NCI-H1930 (cell line): ENCODE measurements at places on chromosomes 6 and 20.

DNA sequence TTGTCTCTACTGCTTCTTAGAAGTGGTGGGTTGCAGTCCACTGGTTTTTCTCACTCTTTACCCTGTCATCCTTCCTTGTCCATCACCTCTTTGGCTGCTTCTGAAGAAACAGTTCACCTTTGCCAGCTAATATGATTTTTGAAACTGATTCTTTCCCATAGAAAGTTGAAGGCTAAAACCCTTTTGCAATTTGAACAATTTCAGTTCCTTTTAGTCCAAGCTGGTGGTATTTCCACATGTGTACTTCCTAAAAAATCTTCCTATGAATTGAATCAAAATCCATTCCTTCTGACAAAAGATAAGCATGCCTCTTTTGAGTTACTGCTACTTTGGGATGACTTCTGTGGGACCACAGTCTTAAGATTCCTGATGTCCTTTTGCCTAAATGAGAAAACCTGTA, 210.0 kb upstream of the MAN1A1 start:
- DNase-seq, result no peak

DNA sequence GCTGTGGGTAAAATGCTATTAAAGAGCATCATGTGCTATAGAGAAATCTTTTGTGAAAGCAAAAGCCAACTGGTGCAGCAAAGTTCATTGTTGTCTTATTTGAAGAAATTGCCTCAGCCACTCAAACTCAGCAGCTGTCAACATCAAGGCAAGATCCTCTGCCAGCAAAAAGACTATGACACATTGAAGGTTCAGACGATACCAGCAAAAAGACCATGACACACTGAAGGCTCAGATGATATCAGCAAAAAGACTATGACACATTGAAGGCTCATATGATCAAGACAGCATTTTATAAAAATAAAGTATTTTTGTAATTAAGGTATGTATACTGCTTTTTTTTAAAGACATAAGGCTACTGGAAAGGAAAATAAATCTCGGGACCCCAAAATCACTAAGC, 118.4 kb upstream of the RUNX2 start:
- DNase-seq, result no peak

GRCh38 chr6:107870381-107870780, 46.3 kb upstream of the SCML4 start:
- no peak for DNase-seq

DNA sequence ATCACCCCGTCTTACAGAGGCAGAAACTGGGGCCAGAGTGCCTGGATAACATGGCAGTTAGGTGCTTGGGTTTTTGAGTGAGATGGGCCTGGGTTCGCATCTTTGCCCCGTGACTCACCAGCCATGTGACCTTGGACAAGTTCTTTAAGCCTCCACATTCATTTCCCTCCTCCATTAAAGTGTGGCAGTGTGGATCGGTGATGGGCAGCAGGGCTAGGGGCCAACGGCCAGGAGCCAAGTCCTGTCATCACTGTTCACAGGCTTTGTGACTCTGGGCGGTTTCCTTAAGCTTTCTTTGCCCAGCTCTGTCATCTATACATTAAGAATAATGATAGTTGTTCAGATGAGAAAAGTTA, 85.5 kb upstream of the PMEPA1 start:
- DNase-seq, result no peak

GRCh38 chr6:159842035-159842434, 42.0 kb downstream of the PNLDC1 start:
- no peak for DNase-seq

- DNase-seq, result no peak
These were observed 91.9 kb upstream of the TINAG start for GRCh38 chr6:54216336-54216735.

GRCh38 chr20:44454306-44454963, 21.2 kb upstream of the TTPAL start:
- no peak for DNase-seq

DNA sequence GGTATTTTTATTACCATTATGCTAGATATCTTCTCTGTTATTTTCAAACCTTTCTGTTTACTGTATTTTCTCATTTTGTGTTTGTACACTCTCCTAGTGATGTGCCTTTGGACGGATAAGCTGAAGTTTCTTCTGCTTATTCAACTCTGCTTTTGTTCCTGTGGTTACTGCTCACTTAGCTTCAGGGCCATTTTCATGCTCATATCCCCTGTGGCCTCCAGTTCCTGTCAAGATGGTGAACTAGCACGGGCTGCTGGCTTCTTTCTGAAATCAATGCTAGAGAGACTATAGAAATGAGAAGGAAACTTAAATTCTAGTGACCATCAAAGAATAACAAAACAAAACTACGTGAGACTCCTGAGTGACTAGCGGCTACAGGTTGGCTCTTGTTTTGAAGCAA, 6.8 kb upstream of the CST8 start:
- DNase-seq, result no peak

GRCh38 chr6:43999628-44000027, 127.6 kb downstream of the MRPL14 start:
- no peak for DNase-seq

DNA sequence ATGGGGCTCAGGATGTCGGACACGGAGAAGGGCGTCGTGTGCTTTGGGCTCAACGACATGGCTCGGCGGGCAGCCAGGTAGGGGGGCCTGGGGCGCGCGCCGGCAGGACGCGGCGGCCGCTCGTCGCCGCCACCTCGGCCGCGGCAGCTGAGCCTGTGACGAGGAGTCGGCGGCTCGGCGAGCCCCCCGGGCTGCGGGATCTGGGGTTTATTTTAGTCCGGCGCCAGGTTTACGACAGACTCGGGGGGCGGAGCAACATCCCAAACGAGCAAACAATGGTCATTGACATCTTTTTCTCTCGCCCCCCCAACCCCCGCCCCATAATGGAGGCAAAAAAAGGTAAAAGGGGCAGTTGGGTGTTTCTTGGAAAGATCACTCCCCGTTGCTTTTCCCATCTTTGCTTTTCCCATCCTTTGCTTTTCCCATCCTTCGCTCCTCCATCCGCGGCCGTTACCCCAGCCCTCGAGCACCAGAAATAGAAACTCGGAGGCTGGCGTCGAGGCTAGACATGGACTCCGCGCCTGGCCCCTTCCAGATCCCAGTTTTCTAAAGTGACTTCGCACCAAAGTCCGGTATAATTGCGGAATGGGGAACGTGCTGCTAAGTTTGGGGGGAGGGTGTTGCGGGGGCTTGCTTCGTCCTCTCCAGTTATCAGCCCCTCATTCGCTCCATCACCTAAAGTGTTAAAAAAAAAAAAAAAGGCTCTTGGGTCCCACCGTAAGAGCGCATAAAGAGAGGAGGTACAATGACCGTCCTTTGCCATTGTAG, at the start of gene NKX2-4:
NKX2-4 (minus strand) TSS at position 186 of the 768 bp plus-strand sequence; CDS start at position 59, 127 bp downstream.
- no peak for DNase-seq

- no peak for DNase-seq
These were observed 39.7 kb downstream of the SUN5 start for GRCh38 chr20:32964575-32964974.

- no peak for DNase-seq
These were observed 67.0 kb upstream of the PDE7B start for GRCh38 chr6:135784507-135784906.

- DNase-seq, result no peak
These were observed 420.5 kb upstream of the SULF2 start for GRCh38 chr20:48205786-48206185.

GRCh38 chr6:2810092-2810671, 31.5 kb downstream of the SERPINB1 start:
- DNase-seq, result no peak

DNA sequence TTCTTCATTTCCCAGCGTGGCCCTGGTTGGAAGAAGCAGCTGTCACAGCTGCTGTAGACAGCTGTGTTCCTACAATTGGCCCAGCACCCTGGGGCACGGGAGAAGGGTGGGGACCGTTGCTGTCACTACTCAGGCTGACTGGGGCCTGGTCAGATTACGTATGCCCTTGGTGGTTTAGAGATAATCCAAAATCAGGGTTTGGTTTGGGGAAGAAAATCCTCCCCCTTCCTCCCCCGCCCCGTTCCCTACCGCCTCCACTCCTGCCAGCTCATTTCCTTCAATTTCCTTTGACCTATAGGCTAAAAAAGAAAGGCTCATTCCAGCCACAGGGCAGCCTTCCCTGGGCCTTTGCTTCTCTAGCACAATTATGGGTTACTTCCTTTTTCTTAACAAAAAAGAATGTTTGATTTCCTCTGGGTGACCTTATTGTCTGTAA, 292.7 kb downstream of the ESR1 start:
- DNase-seq, result no peak

GRCh38 chr6:128168244-128168643, 267.4 kb upstream of the THEMIS start:
- no peak for DNase-seq

DNA sequence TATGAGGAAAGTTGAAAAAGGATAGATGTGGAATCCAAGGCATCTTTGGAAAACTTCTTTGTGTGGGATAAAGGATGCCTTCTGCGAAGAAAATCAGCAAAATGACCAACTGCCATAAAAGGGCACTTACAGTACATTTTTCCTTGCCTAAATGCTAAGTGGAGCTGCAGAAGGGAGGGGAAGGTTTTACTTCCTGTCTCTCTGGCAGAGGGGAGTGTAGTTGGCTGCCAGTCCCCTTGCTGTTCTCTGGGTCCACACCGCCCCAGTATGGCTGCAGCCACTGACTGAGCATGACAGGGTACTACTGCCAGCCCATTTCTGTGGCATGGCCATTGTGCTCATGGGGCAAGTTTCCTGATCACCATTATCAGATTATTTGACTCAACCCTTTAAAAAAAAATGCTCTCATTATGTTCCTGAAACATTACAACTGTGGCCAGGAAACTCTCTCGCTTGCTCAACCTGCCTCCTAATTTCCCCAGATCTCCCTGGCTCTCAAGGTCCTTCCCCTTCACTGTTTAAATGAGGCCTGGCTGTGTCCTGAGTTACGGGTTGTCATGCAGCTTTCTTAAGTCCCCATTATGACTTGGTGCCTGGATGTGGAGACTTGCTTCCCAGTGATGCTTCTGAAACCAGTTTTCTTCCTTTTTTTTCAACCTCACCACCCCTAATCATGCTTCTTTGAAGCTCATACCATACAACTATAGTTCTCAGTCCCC, 34.5 kb upstream of the FAM184A start:
- DNase-seq, result no peak

DNA sequence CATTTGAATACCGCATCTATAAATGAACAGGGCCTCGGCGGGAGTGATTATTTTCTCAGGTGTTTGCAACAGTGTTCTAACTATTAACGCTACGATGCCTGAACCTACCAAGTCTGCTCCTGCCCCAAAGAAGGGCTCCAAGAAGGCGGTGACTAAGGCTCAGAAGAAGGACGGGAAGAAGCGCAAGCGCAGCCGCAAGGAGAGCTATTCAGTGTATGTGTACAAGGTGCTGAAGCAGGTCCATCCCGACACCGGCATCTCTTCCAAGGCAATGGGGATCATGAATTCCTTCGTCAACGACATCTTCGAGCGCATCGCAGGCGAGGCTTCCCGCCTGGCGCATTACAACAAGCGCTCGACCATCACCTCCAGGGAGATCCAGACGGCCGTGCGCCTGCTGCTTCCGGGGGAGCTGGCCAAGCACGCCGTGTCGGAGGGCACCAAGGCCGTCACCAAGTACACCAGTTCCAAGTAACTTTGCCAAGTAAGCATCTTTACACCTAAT, 70.9 kb downstream of the HFE start:
- no peak for DNase-seq

DNA sequence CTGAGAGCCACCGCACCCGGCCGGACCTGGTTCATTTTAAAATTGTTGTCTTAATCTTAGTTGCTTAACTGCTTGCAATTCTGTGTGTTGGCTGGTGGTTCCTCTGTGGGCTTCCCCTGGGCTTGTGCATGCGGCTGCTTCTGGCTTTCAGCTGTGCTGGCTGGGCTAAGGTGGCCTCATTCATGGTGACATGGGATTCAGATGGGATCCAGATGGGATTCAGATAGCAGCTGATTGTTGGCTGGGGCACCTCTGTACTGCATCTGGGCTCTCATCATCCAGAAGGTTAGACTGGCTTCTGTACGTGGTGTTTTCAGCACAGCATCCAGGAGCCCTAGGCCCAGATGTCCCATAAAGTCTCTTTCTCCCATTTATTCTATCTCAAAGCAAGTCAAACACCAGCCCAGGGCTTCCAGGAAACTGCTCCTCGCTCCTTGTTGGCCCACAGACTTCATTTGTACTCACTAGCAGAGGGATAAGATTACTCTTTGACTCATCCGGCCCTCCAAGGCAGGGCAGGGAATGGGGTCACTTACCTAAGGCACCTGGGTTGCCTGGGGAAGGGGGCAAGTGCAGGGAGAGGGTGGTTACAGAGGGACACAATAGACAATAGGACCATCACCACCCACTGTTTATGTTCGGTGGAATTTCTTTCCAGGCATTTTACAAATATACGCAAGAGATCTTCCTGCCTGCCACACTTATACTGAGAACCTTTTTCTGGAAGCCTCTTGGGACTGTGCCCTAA, 10.2 kb upstream of the PEDS1 start:
- DNase-seq, result no peak

DNA sequence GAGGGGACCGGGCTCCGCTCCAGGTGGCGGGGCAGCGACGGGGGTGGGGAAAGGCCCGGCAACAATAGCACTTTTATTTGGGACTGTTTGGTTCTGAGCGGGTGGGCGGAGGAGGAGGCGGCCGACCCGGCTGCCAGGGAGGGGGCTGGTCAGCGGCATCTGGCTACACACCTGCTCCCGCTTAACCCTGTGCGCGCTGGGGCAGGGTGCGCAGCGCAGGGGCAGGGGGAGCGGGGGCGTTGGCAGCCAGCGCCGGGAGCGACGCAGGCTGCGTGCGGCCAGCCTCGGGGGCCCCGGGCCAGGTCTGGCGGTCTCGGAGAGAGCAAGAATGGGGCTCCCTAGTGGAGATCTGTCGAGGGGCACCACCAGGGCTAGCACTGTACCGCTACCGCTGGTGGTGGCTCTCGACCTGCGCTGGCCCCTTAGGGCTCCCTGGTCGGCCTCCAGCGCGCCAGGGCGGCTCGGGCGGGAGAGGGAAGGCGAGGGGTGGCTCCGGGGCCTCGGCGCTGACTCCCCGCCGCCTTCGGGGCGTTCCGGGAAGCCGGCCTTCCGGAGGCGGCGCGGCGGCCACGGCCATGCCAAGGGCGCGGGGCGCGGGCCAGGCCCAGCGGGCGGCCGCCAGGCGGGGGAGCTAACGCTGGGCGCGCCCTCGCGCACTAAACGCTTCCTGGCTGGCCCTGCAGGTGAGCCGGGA, 92.4 kb downstream of the NCR2 start:
- DNase-seq, result peak; percentile 33

GRCh38 chr20:37575884-37576283, 48.2 kb upstream of the BLCAP start:
- no peak for DNase-seq
